ENCODE measurements at places on chromosomes 5 and 9.
A peak's percentile ranks its signal among the peaks of the same experiment; 100 is the strongest.

DNA sequence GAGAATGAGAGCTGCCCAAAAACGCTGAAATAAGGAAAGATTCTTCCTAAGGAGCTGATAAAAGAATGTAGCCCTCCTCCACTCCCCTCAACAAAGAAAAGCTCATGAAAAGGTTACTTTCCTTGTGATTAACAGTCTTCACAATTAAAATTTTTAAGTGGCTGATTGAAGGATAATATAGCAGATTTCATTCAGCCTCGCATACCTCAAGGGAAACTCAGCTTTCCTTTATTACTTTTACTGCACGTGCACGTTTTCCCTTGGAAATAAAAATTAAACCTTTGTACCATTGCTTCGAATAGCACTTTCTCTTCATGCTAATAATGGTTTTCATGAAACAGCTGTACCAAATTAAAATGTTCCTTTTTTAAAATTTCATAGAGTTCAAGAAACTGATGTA, 234.0 kb upstream of the GRAMD2B start:
- DNase-seq = no peak

DNA sequence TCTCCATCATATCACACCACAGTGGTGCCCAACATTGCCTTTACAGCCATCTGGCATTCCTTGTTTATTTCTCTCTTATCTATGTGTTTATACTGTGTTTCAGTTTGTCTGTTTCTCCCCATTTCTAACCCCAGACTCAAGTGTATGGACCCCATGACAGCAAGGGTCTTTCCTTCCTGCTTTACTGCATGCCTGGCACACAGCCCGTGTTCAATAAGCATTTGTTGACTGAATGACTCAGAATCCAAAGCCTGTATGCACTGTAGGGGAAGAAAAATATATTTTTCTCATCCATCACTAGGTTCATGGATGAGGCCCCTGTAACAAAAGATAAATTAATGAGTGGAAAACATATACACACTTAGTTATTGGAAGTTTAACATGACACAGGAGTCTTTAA, 190.8 kb upstream of the SEMA6A start:
- DNase-seq = no peak

GRCh38 chr5:31232273-31232888, 38.9 kb downstream of the CDH6 start:
- DNase-seq = peak; percentile 46

GRCh38 chr9:110996436-110997220, 41.6 kb downstream of the LPAR1 start:
- DNase-seq = no peak

DNA sequence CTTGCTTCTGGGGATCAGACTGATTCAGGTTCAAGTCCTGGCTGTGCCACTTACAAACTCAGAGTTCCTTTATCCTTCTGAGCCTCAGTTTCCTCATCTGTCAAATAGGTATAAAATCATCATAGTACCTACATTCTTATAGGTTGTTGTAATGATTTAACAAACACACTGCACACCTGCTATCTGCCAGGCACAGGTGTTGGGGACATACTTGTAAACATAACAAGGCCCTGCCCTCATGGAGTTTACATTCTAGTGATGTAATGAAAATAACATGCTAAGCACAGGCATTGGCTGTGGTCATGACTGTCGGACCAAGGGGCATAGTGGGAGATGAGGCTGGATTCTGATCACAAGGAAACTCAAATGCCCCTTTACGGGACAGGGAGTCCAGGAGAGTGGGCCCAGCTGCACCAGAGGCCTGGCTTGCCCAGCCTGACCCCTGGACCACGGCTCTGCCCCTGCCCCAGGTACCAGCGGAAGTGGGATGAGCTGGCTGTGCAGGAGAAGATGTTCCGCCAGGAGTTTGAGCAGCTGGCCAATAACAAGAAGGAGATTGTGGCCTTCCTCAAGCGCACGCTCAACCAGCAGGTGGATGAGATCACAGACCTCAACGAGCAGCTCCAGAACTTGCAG, 2.3 kb downstream of the CFAP157 start:
- DNase-seq = no peak

DNA sequence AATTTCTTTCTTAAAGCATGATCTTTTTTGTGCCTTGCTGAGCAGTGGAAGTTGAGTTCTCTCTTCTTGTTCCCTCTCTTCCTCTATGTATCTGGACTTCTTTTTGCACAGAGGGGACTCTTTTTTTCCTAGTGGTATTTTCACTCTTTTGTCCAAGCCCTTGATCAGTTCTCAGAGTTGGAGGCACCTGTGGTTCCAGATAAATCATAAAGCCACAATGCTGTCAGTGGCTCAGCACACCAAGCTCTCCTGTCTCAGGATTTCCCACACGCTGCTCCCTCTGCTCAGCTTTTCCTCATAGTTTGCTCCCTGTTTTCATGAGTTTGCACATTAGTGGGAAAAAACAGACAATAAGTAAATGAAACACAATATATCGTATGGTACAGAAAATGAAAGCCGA, 110.3 kb upstream of the ZNF608 start:
- no peak for DNase-seq

DNA sequence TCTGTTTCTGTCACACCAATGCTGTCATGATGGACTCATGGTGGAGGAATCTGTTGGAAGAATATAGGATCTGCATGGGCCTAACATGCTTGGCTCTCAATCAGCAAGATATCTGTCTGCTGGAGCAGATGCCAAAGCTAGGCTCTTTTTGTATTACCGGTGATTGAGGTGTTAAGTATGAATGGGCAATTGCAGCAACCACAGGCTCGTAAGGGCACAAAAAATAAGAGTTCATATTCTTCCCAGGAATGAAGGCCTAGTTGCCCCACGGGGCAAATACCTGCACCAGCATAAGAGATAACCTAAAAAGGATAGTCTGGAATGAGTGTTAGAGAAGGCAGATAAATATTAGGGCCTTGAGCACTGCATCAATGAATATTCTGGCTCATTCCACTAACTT, 679.5 kb upstream of the COX7C start:
- no peak for DNase-seq

GRCh38 chr5:9617221-9617620, 12.9 kb downstream of the TAS2R1 start:
- DNase-seq = no peak

All from GM20000 (cell line).